ENCODE measurements at places on chromosomes 3 and 15.

DNA sequence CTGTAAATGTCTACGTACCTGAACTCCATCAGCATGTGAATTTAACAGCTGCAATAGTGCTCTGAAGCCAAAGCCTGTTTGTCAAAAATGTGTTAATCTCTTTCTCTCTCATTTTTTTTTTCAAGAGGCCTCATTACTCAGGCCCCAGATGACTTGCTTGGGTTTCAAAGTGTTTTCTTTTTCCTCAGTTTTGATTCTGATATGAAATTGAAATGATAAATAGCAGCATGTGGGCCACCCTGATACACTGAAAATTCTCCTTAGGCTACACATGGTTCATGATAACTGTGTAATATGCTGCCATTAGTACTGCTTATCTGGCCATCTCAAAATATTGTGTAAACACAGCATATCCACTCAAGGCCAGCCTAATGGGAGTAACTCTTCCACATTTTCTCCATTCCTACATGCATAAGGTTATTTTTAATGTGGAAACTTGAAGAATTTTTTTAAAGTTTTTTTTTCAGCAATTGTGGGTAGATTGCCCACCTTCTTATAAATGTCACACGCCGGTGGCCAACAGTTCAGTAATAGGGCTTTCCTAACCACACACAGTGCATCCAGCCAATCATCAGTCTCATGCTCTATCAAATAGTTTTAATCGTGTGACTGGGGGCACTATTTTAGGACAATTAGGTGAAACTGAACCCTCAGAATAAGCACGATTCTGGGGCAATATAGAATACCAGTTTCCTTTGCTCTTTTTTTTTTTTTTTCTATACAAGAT is 13.1 kb upstream of the DENND4A start:
- DNase-seq = no peak

DNA sequence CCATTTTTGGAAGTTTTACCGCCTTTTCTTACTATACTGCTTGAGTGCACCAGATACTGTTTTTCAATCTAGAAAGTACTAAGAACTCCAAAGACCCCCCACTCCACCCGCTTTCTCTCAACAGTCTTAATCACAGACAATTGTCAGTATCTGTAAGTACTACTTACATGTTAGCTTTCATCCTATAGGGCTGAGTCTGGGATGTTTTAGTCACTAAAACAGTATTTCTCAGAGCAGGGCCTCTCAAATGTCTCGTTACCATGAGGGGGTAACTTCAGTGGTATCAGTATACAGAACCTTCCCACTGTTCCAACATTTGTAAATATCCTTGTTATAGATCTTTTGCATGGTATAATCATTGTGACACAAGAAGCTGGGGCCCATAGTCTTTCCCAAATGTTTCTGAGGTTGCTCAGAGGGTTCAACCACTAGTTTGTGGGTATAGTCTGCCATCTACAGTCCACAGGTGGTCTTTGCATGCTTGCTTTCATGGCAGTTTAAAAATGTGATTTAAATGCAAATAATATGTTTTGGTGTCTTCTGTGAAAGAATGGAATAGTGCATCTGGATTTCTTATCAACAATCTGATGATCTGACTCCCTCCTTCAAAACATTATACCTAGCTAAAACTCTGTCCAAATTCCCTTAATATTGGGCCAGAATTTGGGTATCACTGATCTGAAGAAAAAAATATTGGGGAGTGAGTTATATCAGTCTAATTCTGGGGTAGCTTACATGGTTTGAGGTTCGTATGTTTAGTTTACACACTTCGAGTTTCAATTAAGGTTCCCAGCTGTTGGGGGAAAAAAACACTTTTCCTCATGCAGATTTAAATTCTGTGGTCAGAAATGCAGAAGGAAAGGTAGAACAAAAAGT is 18.0 kb upstream of the DNAJC13 start:
- no peak for DNase-seq

DNA sequence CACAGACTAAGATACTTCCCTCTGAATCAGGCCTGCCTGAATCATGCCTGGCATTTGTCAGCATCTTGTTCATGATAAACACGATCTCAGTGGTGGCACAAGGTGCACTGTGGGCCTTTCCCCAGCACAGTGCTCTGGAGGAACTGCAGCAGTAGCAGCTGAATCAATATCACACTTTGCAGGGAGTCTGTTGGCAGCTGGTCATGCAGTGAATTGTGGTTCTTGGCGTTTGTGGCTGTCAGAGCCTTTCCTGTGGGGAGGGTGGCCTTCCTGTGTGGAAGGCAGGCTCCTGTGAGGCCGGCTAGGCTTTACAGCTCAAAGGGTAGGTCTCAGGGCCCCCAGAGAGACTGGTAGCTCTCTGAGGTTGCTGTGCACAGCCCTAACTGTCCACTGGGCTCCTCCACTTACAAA is 54.4 kb upstream of the TLE3 start:
- no peak for DNase-seq

- no peak for DNase-seq
These were observed 491.6 kb upstream of the NECTIN3 start for GRCh38 chr3:110579840-110580550.

GRCh38 chr15:98003518-98003917 is 43.0 kb downstream of the ARRDC4 start:
- no peak for DNase-seq
